ENCODE measurements at places on chromosomes 2 and 18.
A peak's percentile ranks its signal among the peaks of the same experiment; 100 is the strongest.

DNA sequence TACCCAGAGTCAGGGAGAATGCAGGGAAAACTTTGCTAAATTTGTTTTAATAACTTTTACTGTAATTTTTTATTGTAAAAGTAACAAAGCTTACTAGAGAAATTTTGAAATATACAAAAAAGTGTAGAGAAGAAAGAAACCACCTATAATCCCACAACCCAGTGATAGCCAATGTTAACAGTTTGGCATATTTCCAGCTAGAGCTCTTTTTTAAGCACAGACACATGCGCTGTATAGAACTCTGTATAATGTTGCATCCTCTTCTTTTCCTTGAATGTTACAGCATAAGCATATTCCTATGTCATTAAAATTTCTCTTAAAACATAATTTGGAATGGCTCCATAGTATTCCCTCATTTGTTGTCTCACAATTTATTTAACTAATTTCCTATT, 37.4 kb upstream of the EPAS1 start:
- DNase-seq = no peak

- no peak for DNase-seq
These were observed 18.8 kb downstream of the PSD4 start for GRCh38 chr2:113192459-113193100.

GRCh38 chr18:78860117-78860516, 119.5 kb upstream of the SALL3 start:
- DNase-seq = no peak

GRCh38 chr18:4333043-4333442, 122.1 kb downstream of the DLGAP1 start:
- no peak for DNase-seq

- no peak for DNase-seq
These were observed 162.1 kb upstream of the UNC80 start for GRCh38 chr2:209609531-209609930.

- DNase-seq = no peak
These were observed 75.8 kb downstream of the ASAP2 start for GRCh38 chr2:9282128-9283112.

DNA sequence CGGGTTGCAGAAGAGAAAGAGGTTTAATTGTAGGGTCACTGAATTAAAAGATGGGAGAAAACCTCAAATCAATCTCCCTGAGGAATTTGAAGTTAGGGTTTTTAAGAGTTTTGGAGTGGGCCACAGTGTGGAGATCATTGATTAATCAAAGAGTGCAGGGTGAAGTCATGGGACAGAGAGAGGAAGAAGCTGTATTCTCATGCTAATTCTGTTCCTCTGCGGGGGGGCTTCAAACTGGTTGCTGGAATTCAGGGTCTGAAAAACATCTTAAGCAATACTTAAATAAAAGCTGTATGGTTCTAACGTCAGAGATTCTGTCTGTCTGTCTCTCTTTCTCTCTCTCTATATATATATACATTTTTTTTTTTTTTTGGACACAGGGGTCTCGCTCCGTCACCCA, 169.8 kb upstream of the SPATS2L start:
- no peak for DNase-seq

GRCh38 chr2:120867290-120868241, 131.9 kb downstream of the GLI2 start:
- DNase-seq = peak; percentile 87

GRCh38 chr2:143158551-143159485, 29.6 kb downstream of the ARHGAP15 start:
- no peak for DNase-seq

- DNase-seq = no peak
These were observed 446.4 kb upstream of the ID2 start for GRCh38 chr2:8235419-8235818.

DNA sequence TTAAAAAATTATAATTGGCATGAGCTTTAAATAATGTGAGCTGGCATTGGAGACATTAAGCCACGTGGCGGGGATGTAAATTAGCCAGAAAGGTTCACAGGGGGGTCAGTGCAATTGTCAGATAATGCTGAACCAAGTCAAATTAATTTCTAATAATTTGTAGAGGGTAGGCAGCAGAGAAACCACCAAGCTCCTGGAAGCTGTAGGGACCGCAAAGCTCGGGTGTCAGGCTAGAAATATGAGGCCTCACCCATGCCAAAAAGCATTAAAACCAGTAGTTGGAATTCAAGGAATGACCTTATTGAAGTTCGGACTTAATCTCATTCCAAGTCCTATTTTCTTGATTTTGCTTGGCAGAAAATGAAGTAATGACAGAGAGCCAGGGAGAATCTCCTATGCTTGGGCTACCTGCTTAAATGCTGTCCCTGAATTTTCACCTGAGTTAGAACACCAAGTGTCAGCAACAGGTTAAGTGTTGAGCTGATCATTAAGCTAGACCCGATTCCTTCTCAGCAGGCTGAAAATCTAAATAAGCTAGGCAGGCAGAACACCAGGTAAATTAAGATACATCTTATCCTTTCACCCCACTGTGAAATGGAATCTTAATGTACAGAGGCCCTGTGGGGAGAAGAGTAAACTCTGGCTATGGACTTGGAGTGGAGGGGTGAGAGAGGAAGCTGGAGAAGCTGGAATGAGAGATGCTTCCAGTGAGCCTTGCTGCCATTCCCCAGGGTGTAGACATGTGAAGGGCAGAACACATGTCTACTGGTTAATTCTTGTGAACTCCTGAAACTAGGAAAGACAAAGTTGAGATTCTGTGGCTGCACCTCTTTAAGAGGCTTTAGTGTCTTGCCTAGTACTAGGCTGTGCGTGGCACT, 520.0 kb downstream of the SLC4A3 start:
- DNase-seq = no peak

DNA sequence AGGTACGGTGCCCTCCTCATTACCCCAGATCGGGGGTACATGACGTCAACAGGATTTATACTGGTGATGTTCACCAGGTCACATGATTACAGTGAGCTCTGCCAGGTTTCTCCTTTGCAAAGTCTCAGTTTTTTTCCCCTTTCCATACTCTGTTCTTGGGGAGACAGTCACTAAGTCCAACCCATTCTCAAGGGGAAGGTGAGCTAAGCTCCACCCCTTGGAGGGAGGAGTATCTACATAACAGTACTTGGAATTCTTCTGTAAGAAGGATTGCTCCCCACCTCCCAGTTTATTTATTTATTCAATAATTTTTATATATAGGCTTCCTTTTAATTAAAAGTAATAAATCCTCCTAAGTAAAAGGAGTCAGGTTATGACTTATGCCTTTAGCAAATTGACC, 34.1 kb upstream of the SOS1 start:
- no peak for DNase-seq

DNA sequence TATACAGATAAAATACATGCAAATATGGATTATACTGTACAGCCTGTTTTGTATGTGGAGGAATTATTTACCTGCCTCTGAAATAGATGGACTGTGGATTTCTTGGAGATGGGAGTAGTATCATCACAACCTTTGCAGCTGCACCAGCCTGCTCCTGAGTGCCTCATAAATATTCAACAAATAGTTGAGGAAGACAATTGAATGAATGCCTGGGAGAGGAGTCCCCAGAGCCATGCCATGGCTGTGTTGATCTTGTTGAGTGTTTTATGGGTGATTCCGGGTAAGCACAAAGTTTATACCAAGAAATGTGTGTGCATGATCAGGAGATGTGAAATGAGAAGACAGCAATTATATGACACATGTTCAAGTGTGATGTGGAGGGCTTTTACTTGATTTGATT, 225.0 kb downstream of the FHOD3 start:
- DNase-seq = no peak

DNA sequence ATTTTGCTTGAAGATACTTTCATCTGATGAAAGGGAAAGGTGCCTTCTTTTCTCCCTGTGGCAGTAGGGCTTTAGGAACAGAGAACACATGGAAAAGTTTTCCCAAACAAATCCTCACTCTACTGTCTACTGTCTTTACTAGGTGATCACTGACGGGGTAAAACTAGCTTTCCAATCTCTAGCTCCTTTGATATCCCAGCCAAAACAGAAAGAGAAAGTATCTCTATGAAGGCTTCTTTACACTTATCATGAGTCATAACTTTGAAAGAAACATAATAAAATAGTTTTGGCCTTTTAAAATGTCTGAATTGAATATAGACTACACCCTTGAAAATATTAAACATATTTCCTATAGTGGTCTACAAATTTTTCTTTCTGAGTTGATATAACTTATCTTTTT, 214.5 kb downstream of the DSEL start:
- DNase-seq = peak; percentile 72

GRCh38 chr2:42796427-42797248, 4.3 kb upstream of the HAAO start:
- no peak for DNase-seq

GRCh38 chr2:57698935-57699449, 347.6 kb upstream of the VRK2 start:
- no peak for DNase-seq

DNA sequence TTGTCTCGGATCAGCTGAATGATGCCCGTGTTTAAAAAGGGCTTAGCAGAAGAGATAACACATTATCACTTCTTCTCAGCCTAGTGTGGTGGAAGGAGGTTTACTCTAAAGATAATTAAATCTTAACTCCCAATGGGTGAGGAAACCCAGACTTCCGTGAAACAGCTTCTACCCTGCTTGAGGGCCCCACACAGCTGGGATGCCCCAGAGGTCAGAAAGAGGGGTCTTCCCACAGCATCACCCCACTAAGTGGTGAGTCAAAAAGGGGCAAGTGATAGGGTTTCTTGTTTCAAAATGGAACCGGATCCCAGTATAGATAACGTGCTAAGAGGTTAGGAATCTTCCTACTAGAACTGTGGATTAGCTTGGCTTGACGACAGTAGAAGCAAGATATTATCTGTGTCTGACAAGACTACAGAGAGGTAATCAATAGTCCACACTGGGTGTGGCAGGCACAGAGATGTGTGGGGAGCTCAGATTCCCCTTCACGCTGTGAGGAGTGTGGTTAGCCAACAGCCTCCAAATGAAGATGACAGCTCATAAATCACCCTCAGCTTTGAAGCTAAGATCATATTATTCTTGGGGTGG, 129.6 kb upstream of the COPS8 start:
- DNase-seq = peak; percentile 77

DNA sequence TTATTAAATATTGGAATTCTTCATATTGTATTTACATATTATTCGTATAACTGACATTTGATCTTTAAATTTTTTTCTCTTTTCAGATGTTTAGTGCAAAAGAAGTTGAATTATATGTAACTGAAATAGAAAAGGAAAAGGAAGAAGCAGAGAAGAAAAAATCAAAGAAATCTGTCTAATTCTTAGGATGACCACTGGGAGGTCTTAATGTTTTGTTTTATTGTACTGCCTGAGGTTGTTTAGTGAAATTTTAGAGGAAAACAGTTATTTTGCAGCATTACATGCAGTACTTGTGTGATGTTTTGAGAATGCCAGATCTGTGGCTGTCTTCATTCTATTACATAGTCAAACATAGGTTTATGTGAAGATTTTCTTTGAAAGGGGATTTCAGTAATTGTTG, 34.0 kb upstream of the TAF4B start:
- no peak for DNase-seq

DNA sequence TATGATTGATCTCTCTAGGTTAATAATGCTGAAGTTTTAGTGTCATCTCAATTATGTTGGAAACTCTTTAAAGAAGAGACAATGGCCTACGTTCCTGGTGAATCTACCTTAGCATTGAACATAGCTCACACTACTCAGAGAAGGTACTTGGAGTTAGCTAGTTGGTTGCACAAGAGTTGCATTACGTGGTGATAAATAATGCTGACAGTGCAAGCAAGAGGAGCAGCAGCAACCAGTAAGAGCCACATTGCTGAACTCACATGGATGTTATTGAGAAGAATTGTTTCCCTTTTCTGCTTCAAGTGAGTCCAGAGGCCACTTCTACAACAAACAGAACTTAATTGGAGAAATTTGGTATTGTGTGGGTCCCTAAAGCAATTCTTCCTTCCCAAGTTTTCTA, 737.1 kb downstream of the TDRD15 start:
- DNase-seq = peak; percentile 3

DNA sequence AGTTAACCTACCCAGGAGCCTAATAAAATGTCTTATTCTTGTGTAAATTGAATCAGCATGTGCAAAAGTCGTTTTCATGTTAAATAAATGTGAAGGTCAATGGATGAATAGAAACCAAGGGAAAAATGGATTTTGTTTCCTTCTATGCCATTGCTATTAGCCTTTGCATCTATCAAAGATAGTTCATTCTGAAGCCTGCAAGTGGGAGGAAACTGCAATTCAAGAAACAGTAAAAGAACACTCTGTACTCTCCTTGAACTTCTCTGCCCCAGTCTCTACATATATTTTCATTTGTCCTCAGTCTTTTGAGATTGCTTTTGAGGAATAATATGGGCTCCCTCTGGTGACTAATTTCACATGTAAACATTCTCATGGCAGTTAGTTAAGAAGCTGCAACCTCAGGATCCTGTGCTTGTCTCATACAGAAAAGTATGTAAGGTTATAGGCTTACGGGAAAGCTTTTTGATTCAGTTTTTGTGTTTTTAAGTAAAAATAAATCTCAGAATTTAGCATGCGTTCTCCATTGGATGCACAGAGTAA, 1590.0 kb upstream of the LRRTM1 start:
- peak; percentile 0 for DNase-seq

DNA sequence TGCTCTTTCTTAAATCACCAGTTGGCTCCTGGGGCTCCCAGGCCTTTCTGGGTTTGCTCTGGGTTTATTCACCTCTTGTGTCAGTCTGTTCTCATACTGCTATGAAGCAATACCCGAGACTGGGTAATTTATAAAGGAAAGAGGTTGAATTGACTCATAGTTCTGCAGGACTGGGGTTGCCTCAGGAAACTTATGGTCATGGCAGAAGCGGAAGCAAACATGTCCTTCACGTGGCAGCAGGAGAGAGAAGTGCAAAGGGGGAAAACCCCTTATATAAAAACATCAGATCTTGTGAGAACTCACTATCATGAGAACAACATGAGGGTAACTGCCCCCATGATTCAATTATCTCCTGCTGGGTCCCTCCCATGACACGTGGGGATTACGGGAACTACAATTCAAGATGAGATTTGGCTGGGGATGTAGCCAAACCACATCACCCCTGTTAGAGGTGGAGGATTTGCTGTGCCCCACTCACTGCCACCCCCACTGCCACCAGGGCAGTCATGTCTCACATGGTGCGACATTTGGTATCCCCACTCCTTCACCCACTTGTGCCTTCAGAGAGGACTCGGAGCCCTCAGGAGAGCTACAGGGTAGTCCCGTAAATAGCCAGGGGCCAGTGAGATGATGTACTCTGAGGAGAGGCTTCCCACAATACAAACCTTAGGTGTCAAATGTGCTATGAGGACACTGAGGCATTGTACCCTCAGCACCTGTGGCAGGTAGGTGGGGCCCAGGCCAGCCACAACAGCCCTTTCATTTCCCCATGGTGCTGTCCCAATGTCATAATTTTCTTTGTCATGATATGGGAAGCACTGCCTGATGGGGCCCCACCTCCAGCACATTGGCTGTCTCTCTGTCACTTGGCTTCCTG, 35.7 kb downstream of the CDC42EP3 start:
- peak; percentile 89 for DNase-seq
